ENCODE measurements at places on chromosomes 4 and X.

DNA sequence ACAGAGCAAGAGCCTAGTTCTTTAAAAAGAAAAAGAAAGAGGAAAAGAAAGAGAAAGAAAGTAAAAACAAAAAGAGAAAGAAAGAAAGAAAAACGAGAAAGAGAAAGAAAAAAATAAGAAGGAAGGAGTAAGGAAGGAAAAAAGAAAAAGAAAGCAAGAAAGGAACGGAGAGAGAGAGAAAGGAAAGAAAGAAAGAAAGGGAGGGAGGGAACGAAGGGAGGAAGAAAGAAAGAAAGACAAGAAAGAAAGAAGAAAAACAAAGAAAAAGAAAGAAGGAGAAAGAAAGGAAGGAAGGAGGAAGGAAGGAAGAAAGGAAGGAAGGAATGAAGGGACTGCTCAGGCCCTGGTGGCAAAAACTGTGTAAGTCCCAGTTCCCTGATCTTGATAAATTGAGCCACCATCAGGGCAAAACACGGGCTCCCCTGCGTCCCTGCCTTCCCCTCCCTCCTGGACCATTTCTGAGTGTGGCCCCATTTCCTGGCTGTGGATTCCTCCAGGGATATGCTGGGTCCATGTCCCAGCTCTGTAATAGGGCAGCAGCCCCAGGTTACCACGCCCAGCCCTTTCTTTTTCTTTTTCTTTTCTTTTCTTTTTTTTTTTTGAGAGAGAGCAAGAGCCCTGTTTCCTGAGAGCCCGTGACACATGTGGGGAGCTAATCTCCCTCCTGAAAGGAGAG is 44.8 kb downstream of the SHOX start:
- no peak for DNase-seq

DNA sequence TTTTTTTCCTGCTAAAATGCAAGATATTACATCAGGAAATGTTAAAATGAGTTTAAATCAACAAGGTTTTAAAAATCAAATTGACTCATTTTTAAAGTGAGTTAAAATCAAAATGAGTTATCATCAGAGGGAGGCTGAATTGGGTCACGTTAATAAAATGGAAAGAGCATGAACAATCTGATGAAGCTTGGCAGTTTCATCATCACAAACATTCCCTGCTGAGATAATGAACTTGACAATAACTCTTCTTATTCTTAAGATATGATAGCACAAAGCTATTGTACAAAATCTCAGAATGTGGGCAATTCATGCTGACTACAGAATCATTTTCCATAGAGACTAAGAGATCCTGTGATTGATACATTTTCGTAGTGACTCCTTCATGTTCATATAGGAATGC is 1086.7 kb downstream of the STIM2 start:
- no peak for DNase-seq

- DNase-seq = no peak
Observed at GRCh38 chr4:132297346-132297745, 851.7 kb upstream of the PCDH10 start.

DNA sequence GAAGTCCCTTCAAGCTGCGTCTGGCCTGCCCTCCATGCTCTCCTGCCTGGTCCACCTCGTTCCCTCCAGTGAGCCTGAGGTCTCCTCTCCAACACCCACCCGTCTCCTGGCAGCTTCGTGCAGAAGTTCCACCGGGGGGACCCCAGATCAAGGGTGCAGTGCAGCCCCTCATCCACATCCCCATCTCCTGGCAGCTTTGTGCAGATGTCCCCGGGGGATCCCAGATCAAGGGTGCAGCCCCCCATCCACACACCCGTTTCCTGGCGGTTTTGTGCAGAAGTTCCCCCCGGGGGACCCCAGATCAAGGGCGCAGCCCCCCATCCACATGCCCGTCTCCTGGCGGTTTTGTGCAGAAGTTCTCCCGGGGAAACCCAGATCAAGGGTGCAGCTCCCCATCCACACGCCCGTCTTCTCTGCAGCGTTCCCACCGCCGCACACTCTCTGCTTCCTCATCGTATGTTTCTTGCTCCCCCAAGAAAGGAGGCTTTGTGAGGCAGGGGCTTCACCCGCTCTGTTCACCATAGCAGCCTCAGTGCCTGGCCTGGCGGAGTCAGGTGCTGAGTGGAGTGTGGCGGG is 35.7 kb downstream of the PIGG start:
- DNase-seq = no peak

DNA sequence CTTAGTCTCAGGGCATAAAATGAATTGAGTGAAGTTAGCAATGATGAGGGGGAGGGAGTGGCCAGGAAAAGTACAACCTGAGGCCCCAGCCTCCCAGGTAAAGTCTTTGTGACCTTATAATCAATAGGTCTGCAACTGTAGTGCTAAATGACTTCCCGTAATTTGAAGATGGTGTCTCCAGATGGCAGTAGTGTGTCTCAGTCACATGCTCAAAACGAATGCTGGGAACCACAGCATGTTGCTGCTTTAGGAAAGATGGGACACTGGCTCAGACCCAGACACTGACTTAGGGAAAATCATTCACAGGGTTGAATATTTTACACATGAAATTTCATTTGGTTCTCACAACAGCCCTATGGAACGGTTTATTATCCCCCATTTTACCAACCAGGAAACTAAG is 10.3 kb downstream of the SRPX2 start:
- DNase-seq = peak; percentile 48

DNA sequence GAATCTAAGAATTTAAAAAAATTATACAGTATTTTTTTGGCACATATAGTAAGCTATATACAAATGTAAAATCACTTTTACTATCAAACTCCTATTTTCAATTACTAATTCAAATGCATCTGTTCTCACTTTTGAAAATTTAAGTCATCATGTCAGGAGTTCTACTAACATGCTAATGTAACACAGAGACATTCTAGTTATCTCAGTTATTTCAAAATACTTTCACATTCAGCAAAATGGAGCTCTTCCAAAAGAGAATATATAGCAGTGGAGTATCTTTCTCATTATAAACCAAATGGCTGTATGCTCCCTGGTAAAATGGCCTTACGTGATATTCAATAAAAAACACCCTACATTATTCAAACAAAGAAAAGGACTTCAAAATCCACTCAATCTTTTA is 42.3 kb downstream of the RFC1 start:
- no peak for DNase-seq

- no peak for DNase-seq
Observed at GRCh38 chr4:141896687-141897086, 260.3 kb downstream of the IL15 start.

DNA sequence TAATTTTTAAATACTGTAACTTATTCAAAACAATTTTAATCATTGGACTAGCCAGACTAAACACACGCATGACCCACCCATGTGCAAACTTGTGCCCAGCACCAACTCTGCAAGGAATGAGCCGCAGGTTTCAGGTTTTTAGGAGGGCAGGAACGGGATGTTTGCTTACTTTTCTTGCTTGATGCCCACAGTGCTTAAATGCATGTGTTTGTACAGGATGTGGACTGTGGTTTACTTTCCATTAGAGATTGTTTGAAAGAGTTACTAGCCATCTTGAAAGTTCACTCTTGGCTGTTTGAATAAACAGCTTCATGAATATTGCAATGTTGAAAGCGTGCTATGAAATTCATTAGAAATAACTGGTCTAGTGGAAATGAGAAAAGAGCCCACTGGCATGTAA is 83.3 kb downstream of the STK32B start:
- DNase-seq = no peak

DNA sequence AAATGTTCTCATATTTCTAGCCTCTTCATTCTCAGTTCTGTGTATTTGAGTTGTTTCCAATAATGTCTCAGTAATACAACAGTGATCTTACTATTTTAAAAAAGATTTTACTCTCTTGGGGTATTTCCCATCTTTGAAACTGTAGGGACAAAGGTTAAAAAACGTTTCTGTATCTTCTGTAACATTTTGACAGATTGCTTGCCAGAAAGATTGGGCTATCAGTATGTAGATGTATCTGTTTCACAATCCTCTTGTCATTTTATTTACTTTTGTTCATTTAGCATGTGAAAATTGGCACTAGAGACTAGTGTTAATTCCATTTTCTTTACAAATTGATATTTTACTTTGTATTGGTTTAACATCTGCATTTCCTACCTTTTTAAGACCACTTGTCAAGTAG is 6.2 kb upstream of the CXCL9 start:
- no peak for DNase-seq

- no peak for DNase-seq
Observed at GRCh38 chr4:112112590-112113170, 32.6 kb upstream of the FAM241A start.

GRCh38 chr4:19152264-19152663 is 1099.4 kb upstream of the SLIT2 start:
- no peak for DNase-seq

DNA sequence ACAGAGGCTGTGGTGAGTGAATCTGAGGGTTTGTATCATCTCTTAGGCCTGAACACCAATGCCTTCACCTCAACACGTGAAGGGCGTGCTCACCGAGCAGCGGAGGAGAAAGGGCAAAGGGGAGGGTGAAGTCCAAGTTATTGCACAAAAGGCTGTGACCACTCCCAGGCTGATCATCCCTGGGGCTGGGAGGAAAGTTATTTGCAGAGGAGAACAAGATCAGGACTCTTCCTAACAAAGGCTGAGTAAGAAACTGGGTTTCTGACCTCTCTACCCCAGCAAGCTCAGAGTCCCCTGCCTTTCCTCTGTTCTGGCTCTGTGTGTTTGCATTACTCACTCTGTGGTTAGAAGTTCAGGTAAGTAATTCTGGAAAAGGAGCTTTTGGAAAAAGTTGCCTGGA is 366.3 kb upstream of the CXorf51A start:
- no peak for DNase-seq

DNA sequence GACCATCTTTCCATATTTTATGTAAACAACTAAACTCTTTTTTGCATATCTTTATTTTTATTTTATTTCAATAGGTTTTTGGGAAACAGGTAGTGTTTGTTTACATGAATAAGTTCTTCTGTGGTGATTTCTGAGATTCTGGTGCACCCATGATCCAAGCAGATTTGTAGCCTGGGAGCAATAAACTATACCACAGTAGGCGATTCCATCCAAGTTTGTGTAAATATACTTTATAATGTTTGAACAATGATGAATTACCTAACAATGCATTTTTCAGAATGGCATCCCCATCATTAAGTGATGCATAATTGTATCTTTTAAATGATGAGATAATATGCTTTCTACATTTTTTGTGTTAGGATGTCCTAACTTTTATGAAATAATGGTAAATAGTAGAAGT is 39.2 kb upstream of the CYSLTR1 start:
- no peak for DNase-seq

DNA sequence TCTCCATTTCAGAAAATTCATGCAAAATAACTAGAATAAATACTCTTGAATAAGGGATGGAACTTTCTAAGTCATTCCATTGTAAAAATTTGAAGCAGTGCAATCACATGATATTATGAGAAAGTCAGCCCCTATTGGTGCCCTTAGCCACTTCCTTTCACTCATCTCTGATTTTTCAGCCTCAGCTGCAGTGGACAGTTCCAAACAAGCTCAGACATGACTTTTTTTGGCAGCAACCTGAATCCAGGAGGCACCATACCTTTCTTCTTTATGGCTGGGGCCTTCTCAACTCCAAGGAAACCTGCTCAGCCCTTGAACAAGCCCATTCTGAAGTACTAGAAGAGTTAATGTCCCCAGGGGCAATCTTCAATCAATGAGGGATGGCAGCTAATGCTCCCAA is 40.5 kb downstream of the MAPK10 start:
- no peak for DNase-seq

- no peak for DNase-seq
Observed at GRCh38 chrX:17056868-17057608, 110.6 kb downstream of the REPS2 start.

DNA sequence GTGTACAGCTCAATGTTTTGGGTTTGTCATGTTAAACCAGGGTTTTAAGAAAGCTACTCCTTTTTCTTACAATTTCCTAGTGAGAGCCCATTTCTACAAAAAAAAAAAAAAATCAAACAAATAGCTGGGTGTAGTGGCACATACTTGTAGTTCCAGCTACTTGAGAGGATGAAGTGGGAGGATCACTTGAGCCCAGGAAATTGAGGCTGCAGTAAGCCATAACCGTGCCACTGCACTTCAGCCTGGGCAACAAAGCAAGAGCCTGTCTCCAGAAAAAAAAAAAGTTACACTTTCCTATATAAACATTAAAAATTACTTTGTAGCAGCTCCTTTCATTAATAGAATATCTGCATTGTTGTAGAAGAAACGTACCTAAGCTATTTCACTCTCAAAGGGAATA is 166.7 kb downstream of the HS6ST2 start:
- no peak for DNase-seq

DNA sequence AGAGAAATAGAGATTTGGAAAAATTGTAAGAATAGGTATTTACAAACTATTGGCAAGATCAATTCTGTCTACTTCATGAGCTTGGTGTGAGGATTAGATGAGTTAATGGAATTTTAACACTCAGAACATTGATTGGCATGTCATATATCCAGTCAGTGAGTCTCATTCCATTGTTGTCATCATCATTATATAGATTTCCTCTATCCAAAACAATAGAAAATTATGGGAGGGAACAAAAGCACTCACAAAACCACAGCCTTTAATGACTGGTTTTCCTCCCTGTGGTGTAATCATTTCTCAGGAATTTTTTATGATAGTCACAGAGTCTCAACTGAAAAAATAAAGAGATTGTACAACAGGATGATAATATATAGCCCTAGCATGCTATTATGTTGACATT is 21.1 kb downstream of the KLHL5 start:
- no peak for DNase-seq

DNA sequence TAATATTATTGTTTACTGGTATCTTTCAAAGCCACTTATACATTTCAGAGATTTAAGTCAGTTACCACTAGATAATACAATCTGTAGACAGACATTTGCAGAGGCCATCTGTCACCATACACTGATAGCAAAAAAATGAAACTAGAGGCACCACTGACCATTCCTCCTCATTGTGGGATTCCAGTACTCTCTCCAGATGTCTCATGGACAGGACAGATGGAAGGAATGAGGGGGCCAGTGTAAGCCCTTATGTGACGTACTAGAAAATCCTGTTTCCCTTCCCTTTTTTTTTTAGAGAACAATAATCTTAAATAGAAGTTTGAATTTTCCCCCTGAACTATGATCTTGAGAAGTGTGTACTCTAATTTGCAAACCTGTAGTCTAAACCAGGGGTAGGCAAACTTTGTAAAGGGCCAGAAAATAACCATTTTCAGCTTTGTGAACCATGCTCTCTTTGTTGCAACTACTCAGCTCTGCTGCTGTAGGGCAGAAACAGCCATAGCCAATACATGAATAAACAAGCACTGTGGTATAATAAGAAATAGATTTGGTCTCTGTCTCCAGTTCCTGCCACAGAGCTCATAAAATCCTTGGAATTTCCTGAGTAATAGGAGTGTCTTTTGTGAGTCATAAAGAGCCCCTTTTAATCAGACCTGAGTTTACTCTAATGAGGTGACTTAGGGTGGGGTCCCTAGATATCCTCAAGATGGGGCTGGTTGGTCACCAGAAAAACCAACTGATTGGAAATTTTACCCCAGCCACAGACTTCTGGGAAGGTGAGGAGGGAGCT is 90.4 kb downstream of the MOSPD2 start:
- DNase-seq = no peak

- DNase-seq = no peak
Observed at GRCh38 chr4:83837614-83838308, 301.9 kb downstream of the GPAT3 start.
